ENCODE measurements at places on chromosomes 2 and 18.

- DNase-seq = no peak
Observed at GRCh38 chr2:153047220-153047619, 328.8 kb downstream of the ARL6IP6 start.

DNA sequence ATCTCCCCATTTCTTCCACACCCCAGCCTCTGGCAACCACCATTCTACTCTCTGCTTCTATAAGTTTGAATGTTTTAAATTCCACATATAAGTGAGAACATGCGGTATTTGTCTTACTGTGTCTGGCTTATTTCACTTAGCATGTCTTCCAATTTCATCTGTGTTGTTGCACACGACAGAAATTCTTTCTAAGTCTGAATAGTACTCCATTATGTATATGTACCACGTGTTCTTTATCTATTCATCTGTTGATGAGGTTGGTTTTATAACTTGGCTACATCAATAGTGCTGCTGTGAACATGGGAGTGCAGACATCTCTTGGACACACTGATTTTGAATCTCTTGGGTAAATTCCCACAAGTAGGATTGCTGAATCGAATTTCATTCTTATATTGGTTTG lies 31.8 kb upstream of the MTX2 start:
- no peak for DNase-seq

GRCh38 chr2:68234405-68234804 lies 17.9 kb downstream of the PPP3R1 start:
- no peak for DNase-seq

DNA sequence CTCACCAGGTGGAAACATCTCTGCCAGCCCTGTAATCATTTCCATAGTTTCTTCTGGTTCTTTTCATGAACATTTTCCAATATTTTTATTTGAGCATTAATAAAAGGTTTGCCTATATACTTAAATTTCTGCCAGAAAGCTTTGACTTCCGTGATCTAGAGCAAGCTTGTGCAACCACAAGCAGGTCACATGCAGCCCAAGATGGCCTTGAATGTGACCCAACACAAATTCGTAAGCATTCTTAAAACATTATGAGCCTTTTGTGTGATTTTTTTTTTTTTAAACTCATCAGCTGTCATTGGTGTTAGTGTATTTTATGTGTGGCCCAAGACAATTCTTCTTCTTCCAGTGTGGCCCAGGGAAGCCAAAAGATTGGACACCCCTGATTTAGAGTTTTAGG lies 51.6 kb downstream of the NEDD4L start:
- DNase-seq = no peak

- DNase-seq = no peak
Observed at GRCh38 chr18:33558529-33558928, 19.5 kb upstream of the ASXL3 start.

- DNase-seq = no peak
Observed at GRCh38 chr2:58612973-58613372, 371.8 kb upstream of the FANCL start.
